Inflammatory macrophage (primary cell): ENCODE measurements at places on chromosomes 5 and 9.

DNA sequence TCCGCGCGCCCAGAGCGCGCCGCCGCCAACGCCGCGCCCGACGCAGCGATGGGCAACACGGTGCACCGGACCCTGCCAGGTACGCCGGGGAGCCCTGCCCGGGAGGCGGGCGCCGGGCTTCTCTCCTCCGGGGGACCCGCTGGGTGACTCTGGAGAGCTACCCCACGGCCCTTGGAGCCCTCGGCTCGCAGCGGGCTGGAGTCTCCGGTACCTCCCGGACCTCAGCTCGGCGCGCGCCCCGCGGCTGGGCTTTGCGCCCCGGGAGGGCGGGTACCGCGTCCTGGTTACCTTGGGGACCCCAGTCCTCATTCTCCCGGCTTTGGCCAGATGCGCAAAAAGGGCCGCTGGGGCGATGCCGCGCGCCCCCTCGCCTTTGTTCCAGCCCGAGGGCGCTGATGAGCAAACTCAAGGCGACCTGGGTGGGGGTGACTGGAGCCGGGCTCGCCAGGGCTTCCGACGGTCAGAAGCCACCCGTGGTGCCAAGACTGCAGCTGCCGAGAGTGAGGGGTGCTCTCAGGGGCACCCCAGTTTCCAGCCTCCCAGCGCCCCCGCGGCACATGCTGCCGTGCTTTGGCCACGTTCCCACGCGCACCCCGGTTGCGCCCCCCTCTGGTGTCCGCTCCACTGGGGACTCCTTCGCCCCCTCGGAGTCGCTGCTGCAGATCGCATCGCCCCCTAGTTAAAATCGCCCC is 442 bp downstream of the NEURL1B start:
- DNase-seq, result no peak

DNA sequence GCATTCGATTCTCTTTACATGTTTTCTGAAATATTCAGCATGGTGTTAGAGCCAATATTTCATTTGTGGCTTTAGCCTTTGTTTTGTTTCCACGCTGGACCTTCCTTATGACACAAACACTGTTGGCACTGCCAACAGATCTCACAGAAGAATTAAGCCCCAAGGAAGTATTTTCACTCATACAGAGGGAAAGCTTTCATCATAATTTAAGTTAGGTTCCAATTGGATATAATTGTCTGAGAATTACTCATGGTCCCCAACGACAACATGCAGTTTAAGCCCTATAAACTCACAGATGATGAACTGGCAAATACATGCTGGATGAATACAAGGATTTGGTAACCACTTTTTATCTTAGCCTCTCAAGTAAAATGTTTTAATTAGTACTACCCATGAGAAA is 259.5 kb downstream of the EBF1 start:
- no peak for DNase-seq

DNA sequence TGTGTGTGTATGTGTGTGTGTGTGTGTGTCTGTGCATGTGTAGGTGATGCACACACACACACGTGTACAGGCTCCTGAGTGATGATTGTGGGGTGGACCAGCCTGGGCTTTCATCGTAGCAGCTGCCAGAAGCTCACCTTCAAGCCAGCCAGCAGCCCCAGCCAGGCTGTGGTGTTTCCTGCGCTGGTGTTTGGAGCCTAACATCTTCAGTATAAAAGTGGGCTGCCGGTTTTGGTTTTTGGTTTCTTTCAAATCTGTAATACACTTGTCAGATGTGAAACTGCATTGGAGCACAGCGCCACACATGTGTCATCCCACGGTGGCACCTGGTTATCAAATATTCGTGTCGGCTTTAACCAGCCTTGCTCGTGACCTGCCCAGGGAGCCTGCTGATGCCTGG is 114.2 kb downstream of the OLFM1 start:
- no peak for DNase-seq

DNA sequence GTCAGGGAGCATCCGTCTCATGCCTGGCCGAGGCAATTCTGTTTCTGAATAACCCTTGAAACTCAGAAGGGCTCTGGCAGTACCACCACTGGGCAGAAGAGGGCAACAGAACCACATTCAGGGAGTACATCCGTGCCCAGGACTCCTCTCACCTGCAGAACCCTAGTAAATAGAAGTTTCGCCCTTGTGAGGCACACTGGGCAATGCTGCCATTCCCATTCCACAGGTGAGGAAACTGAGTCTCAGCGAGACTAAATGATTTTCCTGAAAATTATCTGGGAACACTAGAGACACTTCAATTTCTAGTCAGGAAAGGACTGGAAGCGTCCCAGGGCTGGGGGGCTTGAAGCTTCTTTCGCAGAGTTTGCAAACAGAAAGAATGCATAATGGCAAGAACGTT is 74.7 kb downstream of the FGF1 start:
- DNase-seq, result peak; percentile 52

DNA sequence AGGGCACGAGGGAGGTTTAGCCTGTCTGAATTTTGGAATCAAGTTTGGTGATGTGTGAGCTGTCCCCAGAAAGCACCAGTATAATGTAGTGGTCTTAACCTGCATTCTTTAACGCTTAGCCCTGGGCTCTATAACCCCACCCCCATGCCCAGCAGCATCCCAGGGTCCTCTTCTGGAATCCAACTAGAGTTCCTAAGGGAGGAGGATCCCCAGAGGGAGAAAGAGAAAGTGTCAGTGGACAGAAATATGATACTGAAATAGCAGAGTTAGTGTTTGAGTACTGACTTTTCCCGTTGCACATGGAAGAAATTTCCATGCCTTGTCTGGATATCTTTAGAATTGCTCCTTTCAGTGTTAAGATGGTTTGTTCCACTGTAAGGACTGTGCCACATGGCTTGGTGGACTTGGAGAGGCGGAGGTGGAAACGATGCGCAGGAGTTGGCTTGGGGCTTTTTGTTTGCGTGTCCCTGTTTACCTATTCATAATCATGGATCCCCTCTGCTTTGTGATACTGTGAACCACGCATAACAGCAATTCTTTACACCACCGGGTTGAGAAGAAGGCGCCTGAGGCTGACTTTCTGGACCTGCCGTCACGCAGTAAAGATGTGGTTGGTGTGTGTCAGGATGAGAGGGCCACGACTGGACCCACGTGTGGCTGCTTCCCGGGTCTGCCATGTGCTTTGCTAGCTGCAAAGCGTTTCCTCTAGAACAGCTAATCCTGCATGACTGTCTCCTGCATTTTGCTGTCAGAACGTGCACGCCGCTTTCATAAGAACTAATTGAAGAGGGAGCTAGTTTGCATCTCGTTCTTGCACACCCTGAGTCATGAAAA is 142.3 kb downstream of the SMARCA2 start:
- DNase-seq, result peak; percentile 32
